ENCODE measurements at places on chromosomes 1 and 21. TPM values are rescaled to one million over a fixed set of nuclear protein-coding genes. Genes with fewer than 3 reads are reported as not detected.
A peak's percentile ranks its signal among the peaks of the same experiment; 100 is the strongest.

RNU1-3 gene
- under 0.01 TPM for total RNA-seq

HENMT1 gene
- total RNA-seq = 1.1 TPM

KLF17 gene
- total RNA-seq = 0.58 TPM

ADGRB2 gene
- total RNA-seq = 15.7 TPM

TNFAIP8L2 gene
- total RNA-seq = not detected

HES3 gene
- not detected for total RNA-seq

GABRD gene
- not detected for total RNA-seq

HUNK gene
- total RNA-seq = not detected

SRGAP2C gene
- total RNA-seq = 7.6 TPM

RGS8 gene
- total RNA-seq = not detected

DNA sequence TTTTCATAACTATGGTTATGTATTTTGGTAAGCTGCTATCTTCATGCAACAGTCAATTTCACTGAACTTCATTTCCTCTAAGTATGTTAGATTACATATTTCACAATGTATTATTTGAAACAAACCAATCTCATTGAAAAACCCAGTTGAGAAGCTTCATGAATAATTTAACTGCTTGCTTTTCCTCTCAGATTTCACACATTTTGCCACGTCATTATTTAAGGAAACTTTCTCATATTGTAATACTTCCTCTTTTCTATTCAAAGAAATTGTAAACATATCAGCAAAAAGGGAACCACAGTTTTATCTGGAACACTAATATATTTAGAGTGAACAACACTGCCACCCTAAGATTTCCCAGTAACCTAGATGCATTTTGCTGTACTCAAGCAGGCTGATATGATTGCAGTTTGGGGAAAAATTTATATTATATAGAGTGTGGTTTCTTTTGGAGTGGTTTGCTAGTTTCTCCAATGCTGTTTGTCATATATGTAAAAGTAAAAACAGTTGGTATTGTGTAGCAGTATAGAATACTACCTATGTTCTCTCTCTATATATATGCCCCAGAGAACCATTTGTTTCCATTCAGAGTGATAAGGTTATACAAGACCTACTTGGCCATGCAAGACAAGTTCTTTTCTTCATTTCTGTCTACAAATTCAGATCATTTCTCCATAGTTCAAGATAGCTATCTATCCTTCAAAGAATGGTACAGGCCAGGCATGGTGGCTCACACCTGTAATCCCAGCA lies 28.4 kb upstream of the AHCTF1 start:
- DNase-seq = no peak

- no peak for DNase-seq
These were observed 12.8 kb downstream of the TNNI3K start for GRCh38 chr1:74247881-74248528.

- peak; percentile 71 for DNase-seq
These were observed 31.9 kb downstream of the ZMYM1 start for GRCh38 chr1:35111106-35111505.

DNA sequence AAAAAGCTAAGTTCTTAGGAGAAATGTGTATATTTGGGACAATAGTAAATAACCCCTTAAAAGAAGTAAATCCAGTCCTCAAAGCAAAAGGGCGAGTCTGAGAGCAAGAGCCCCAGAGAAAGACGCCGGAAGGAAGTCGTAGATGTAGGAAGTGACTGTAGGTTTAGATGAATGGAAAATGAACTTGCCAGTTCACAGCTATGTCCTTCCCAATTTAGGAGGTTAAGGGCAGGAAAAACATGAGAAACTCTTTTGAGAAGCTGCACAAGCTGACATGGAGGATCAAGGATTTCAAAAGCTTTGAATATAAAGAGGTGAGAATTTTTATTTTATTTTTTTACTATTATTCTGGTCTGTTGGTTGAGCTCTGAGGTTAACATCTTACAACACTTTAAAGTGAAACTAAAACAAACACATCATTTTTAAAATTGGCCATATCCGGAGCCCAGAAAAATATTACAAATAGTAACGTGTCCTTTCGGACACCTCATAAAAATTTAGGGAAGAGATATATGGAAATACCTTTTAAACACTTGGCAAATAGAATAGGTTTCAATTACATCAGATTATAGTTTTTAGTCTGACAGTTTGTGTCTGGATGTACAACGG lies 1178.6 kb downstream of the MRPL39 start:
- no peak for DNase-seq

- peak; percentile 87 for DNase-seq
These were observed at the start of gene ZFYVE9 for GRCh38 chr1:52141513-52142219. Gene ZFYVE9 (plus strand): TSS chr1:52142089. CDS start chr1:52233207, 91,118 bp downstream.
